IPS DF 19.7 (cell line): ENCODE measurements at places on chromosomes 13 and 19.

DNA sequence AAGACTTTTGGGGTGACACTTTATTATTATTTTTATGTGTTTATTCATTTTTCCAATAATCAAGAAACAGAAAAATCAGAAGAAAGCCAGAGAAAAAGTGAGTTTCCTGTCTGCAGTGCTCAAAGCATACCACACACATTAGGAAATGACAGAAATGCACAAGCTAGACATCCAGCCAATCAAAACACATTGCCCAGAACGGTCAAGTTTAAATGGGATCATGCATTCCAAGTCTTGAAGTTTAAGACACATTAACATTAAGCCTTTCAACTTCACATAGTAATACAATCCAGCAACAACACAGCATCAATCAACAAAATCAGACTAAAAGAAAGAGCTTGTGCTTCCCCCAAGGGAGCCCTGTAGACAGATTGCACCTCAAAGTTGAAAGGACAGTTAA is 28.7 kb upstream of the MEDAG start:
- no peak for DNase-seq

DNA sequence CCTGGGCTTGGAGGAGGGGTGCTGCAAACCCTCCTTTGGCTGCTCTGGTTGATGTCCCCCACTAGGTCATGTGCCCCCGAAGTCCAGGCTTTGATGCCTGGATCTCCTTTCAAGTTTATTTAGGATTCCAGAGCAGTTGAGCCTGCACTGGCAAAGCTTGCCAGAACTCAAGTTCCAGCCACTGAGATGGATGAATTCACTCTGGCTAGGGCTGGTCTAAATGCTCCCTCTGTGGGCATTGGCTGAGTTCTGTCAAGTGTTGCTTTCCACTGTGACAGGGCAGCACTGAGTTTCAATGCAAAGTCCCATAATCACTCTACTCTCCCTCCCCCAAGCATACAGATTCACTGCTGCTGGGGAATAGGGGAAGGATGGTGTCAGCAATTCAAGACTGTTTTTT is 17.8 kb upstream of the LMO7 start:
- DNase-seq: no peak

DNA sequence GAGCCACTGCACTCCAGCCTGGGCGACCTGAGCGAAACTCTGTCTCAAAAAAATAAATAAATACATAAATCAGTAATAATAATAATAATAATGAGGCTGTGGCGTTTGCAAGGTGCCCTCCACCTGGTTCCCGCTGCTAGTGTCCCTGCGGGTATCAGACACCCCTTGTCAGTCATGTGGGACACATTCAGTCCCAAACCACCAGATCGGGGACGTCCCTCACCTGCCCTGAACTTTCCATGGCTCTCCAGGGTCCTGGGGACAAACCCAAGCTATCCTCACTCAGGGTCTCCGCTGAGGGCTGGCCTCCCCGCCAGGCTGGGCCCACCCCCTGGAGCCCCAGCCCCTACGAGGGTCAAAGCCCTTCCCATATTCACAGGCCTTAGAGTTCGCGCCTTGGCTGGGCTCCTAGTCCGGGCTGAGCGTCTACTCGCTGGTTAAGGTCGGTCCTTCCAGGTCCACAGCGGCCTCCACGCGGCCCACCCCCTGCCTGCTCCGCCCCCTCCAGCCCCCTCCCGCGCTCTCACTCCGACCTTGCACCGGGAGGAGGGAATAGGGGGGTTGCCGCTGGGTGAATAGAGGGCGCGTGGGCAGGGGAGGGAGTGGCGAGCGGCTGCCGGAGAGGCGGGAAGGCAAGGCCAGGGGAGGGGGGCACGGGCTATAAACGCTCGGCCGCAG is 349 bp upstream of the KISS1R start:
- DNase-seq: no peak

DNA sequence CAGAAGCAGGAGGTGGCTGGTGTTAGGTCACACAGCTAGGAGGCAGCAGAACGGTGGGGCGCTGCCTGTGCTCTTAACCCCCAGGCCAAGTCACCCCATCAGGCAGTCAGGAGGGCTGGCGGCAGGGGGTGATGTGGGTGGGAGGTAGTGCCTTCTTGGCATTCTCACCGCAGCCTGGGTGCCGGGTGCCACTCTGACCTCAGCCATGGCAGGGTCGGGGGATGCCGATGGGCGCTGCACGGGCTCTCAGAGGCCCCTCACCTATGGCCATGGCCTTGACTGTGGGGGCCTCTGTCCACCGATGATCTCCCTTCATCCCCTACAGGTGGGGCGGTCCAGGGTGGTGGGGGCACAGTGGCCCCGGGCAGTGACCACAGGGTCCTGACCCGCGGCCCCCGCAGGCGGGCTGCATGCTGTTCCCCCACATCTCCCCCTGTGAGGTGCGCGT is 5.6 kb downstream of the PTOV1 start:
- no peak for DNase-seq

GRCh38 chr13:40640845-40641458 is 25.5 kb downstream of the FOXO1 start:
- no peak for DNase-seq

DNA sequence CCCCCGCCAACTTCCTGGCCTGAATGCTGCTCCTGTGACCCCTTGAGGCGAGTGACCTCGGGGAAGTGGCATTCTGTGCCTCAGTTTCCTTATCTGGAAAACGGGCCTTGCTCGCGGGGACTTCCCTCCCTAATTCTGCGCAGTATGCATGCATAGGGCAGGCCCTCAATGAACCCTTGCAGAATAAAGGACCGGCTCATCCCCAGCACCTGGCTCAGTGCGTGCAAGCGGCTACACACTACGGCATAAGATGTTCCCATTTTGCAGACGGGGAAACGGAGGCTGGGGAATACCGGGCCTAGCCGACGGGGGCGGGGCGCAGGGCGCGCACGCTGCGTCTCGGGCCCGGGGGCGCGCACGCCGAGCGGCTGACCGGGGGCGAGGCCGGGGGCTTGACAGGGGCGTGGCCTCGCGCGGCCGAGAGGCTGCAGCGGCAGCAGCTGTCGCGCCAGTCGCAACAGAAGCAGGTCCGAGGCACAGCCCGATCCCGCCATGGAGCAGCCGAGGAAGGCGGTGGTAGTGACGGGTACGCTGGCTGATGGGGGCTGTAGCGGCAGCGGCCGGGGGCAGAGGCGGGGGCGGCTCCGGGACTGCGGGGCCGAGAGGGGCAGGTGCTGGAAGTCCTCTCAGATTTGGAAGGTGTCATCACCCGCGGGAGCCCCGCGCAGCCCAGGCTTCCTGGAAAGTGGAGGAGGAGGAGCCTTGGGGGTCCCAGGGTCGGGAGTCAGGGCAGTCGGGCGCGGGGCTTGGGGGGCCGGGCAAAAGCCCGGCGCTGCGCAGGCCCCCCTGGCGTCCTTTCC is at the start of gene PGPEP1:
Gene PGPEP1 (plus strand): TSS at position 409 of the 800 bp plus-strand sequence. CDS start 84 bp downstream, at position 493.
- no peak for DNase-seq

- no peak for DNase-seq
These were observed 1624.1 kb upstream of the PRR20A start for GRCh38 chr13:55516610-55517009.
